ENCODE measurements at places on chromosomes 7 and 10.

- DNase-seq: no peak
Observed at GRCh38 chr10:95097805-95098204, 28.5 kb upstream of the CYP2C8 start.

DNA sequence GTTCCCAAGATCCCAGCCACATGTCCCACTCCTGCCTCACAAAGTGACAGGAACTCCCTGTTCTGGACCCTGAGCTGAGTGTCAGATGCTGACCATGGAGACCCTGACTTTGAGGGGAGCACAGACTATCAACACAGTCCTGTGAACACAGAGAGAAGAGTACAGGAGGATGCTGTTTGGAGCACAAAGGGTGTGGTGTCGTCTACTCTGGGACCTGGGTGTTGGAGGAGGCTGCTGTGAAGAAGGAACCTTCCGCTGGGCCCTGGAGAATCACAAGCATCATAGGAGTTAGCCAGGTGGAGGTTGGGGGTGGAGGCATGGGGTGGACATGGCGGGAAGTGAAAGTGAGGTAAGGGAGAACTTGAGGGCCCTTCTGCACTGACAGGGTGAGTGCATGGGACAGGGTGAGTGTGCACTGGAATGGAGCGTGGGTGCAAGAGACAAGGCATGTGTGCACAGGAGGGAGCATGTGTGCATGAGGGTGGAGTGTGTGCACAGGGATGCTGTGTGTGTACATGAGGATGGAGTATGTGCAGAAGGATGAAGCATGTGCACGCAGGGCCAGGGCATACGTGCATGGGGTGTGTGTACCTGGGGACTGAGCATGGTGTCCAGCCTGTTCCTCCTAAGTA lies 70.7 kb upstream of the ANTXRL start:
- DNase-seq: no peak

DNA sequence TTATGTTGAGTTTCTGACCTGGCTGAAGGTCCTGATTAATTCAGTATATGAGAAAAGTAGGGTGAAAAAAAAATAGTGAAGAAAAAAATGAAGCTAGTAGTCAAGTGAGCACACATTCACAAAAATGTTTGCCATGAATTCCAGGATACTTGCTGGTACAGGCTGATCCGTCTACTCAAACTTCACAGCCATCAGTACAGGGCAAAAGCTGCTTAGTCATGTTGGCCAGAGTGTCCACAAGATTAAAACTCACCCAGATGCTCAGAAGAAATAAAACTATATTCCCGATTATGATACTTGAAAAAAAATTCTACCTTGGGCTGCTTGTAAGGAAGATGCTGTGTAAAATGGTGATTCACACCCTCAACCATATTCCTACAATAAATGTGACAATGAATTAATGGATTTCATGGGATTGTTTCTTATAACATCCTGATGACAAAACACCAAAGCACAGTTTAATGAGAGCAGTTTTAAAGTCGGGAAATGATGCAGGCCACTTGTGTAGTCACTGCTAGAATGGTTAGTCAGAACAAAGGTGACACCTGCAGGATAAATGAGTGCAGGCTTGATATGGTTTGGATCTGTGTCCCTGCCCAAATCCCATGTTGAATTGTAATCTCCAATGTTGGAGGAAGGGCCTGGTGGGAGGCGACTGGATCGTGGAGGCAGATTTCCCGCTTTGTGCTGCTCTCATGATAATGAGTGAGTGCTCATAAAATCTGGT lies 49.2 kb upstream of the ANKRD1 start:
- no peak for DNase-seq

DNA sequence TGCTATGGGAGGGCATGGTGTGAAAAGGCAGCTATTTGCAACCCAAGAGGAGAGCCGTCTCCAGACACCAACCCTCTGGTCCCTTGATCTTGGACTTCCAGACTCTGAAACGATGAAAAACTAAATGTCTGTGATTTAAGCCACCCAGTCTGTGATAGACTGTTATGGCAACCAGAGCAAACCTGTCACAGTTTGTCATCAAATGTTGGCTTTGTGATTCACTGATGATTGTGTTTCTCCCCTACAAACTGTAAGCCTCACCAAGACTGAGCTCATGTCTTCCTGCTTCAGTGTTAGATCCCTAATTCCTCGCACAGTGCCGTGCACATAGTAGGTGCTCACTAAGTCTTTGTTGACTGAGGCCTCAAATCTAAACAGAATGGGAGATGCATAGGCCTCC lies 224.6 kb upstream of the PITRM1 start:
- DNase-seq: no peak

GRCh38 chr10:23433701-23434100 lies 5.2 kb upstream of the OTUD1 start:
- no peak for DNase-seq

DNA sequence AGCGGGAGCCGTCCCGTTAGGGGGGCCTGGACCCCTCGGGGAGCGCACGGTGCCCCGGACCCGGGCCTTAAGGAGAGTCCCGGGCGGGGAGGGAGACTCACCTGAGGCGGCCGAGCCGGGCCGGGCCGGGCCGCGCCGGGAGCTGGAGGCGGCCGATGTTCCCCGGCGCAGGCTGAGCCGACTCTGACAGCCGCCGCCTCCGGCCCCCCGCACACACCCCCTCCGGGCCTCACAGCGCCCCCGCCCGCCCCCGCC lies at the start of gene ACHE:
Gene ACHE, minus strand, starts transcription at position 188 of the 255 bp plus-strand sequence. CDS start 1,656 bp downstream, outside the sequence.
- DNase-seq: no peak

DNA sequence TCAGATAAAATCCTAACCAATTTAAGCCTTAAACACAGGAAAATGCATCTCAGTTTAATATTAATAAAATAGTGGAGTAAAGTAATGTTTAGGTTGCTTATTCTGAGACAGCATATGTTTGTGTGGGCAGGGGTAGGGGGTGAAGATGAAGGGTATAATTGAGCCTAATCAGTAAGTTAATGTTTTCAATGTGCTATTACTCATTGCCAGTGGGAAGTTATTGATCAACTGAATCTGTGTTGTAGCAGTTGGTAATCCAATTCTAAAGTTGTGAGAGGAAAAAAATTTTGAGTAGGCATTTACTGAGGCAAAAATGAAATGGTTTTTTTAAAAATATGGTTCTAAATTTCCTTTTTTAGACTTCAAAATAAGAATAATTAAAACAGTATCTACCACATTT lies 16.5 kb downstream of the CFAP69 start:
- no peak for DNase-seq

DNA sequence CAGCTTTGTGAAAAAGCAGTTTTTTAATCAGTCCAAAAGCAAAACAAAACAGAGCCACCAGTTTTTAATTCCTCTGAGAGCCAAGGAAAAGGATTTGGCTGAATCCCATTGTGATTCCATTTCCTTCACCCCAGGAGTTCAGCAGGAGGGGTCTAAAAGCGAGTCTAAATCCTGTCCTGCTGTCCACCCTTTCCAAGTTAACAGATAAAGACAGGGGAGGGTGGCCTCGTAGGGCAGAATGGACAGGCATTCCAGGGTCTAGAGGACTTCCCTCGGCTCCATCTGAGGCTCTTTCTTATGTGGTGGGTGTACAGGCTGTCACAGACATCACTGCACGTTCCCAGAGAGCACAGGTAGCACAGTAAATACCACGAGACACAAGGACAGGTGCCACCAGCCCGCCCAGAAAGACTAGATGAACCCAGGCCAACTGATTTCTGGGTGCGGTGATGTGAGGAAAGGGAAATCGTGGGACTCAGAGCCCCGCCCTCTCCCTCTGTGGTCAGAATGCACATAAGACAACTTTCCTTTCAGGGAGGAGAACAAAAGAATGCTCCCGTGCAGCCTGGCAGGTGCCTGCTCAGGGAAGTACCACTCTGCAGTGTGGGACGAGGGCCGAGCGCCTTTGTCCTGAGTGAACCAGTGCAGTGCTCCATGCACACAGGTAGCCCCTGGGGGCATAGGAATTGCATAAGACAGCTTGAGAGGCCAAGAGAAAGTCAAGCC lies 119.7 kb downstream of the ABLIM1 start:
- DNase-seq: no peak

DNA sequence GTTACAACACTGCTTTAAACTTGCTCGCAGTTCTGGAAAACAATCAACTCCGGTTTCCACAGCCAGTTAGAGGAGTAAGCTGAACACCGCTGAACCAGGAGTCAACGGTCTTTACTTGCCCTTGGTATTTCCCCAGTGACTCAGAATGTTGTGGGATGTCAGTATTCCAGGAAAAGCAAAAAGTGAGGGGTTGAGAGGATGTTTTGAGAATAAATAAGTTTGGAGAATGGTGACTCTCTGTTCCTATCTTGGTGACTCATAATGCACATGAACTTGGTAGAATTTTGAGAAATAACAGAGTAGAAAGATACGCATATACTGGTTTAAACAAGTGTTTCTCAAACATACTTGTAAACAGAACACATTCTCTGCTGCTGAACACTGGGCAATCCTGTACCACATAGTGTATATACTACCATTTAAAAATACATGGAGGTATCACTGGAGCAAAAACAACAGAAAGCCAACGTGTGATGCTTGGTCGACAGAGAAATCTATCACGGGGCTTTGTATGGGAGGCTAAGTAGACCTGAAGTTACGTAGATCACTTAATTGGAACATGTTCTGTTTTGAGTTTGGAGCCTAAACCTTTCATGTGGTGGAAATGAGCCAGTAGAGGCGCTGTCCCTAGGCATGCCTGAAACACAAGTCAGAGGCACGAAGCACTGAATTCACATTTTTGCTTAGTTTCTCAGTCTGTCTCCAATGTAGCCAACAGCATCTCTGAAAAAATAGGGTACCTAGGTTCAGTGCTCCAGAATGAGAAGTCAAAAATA lies 534.3 kb downstream of the PARD3 start:
- no peak for DNase-seq

GRCh38 chr7:92761391-92762097 lies 74.8 kb downstream of the CDK6 start:
- DNase-seq: no peak

DNA sequence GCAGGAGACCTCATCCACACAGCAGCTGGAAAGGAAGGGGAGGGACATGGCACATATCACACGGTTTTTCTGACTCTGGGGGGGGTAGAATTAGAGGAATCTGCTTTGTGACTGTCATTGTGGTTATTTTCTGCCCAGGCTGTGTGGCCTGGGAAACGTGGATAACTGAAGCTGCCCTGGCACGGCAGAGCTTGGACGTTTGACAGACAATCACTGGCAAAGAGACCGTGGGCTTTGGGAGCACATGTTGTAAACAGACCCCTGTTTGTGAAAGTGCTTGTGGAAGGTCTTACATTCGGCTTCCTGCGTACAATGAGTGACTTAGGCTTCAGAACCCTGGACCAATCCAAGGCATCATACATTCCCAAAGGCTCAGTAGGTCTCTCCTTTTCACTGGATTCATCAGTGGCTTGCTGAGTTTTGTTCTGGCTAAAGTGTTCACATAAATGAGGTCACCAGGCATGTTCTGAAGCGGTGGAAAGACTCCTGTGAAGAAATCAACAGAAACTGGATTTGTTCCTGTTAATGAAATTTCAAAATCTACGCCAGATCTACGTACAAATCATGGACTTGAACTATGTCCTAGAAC lies 188.2 kb downstream of the TEX36 start:
- no peak for DNase-seq

DNA sequence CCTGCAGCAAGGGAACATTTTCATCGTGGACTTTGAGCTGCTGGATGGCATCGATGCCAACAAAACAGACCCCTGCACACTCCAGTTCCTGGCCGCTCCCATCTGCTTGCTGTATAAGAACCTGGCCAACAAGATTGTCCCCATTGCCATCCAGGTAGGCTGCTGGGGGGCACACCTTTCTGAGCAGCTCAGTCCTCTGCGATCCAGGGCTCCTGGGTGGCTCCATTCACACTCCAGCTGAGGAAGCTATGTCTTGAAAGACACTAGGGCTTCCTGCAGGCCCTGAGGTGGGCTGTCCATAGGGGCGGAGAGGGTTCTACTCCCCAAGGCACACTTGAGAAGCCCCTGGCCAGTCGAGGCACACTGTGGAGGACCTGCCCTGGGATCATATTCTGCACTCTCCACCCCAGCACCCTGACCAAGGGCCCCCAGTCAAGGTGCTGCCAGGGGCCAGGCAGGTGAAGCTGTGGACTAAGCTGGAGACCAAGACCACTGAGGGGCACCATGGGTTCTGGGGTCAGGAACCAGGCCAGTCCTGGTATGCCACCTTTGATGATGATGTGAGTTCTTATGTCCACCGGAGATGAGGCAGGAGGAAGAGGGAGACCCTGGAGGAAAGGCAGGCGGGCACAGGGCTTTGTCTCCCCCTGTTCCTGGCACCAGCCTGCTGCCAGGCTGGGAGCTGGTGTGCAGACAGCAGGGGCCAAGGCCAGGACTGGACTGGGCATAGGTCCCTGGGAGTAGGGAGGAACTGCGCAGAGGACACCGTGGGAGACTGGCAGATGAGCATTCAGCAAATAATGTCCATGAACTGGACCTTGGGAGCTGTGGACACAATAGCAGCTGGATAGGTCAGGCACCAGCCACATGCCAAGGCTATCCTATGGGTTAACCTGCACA lies 54.8 kb downstream of the ALOX5 start:
- no peak for DNase-seq

Data from CMK (cell line).